ENCODE measurements at places on chromosomes 16 and 17.

DNA sequence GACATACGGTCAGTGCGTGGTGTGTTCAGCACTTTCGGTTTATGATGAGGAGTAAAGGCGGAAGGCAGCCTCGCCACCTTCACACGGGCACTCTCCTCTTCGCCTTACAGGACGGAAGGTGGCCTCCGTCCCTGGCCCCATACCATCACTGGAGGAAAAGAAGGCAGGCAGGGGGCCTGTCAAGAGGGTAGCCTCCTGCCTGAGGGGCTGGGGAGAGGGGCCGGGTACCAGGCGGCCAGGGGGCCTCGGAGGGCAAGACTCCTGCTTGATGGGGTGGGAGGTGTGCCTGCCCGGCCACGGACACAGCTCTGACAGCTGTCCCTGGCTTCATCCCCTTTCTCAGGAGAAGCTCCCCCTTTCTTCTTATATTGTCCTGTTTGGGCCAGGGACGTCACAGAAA is 15.6 kb upstream of the SLC38A8 start:
- DNase-seq = no peak

DNA sequence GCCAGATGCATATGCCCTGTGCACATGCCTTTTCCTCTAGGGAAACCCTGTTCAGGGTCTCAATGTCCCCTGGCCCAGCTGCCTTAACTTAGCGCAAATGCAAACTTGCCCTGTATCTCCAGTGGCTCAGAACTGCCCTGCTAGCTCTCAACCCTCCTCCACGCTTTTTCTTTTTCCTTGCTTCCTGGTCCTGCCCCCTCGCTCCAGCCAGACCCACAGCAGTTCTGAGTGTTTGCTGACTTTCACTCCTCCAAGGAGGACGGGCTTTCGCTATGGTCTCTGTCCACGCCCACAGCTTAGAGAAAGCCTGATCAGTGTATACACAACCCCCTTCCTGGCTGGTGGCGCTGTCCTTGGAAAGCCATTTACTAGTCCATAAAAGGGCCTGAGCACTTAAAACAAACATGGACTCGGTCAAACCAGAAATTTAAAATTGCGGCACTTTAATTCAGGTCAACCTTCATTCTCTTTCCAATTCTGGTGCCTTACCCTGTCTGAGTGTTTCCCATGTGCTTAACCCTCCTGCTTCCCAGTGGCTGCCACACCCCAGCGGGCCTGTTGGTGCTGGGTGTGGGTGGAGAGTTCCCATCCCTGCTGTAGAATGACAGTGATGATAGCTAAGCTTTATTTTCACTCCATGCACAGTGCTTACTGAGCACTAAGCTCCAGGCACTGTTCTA is 15.6 kb upstream of the TMEM98 start:
- DNase-seq = no peak

DNA sequence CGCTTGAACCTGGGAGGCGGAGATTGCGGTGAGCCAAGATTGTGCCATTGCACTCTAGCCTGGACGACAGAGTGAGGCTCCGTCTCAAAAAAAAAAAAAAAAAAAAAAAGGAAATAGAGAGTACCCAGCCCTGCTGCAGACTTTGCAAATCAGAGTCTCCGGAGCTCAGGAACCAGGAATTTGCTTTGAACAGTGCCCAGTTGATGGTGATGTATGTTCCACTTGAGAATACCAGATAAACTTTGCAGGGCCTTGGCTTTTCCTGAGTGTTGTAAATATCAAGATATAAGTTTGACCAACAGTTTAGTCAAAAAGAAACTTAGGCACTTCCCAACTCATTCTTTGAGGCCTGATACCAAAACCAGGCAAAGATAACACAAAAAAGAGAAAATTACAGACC is 30.6 kb upstream of the MAP3K14 start:
- DNase-seq = no peak

DNA sequence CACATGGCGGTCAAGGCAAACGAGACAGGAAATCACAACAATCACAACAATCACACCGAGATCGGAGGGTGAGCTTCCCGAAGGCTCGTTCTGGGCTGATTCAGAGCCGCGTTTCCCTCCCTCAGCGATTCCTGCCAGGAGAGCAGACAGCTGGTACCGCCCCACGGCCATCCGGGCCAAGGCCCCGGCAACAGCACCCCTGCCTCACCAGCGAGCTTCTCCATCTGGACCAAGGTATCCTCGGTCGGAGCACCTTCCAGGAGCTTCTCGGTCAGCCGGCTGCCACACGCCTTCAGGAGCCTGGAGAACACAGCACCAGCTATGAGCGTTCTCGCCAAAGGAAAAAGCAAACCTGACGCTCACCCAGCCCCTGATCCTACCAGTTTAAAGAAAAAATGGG is 15.2 kb upstream of the PLD6 start:
- no peak for DNase-seq

DNA sequence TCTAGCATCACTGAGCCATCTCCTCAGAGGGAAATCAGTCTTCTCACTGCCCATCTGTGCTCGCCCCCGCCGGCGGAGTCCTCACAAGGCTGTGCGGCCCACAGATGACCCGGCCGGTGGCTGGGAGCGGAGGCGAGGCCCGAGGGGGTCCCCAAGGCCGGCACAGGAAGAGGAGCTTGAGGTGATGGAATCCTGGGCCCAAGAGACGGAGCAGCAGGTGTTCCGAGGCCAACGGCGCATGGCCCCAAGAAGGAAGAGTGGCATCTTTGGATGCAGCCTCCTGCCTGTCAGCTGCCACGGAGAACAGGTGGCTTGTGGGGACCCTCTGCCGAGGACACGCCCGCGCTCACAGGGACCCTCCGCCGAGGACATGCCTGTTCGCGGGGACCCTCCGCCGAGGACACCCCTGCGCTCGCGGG is 72.7 kb upstream of the GNG13 start:
- no peak for DNase-seq

DNA sequence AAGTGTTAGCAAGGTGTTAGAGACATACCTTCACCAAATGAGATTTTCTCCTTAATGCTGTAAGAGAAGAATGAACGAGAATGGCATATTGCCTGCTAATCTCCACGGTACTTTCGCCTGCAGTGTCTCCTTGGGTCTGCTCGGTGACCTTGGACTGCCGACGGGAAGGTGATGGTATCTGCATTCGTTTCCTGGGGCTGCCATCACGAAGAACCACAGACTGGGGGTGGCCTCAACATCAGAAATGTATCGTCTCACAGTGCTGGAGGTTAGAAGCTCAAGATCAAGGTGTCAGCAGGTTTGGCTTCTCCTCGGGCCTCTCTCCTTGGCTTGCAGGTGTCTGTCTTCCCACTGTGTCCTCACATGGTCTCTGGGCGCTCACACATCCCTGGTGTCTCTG is 86.3 kb upstream of the TNRC6C start:
- no peak for DNase-seq

- DNase-seq = no peak
These were observed 64.0 kb downstream of the MRM1 start for GRCh38 chr17:36665417-36665816.

DNA sequence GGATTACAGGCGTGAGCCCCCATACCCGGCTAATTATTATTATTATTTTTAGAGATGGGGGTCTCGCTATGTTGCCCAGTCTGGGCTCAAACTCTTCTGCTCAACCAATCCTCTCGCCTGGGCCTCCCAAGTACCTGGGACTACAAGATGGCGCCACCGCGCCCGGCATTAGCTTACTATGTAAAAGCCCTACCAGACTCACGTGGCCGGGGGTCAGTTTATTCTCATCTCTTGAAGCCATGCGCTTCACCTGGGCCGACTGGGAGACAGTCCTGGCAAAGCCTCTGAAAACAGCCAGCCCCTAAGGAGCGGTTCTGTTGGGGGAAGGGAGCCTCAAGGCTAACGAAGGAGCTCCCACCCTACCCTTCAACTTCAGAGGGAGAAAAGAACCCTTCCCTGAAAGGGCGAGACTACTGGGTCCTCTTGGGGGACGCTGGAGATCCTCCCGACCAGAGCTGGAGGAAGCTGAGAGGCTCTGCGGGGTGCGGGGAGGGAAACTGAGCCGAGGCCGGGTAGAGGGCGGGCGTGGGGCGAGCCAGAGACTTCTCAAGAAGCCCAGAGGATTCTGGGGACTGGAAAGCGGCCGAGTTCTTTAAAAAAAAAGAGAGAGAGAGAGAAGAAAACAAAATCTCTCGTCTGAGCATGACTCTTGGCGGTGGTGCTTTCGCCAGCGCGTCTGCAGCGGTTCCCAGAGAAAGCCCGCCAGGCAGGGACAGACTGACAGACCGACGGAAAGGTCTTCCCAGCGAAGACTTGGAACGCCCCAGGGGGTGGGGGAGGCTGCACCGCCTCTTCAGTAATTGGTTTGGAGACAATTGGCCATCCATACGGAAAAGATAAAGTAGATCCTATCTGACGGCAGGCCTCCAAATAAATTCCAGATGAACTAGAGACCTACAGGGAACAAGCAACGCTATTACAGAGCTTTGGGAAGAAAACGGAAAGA is 5.6 kb upstream of the TUBG2 start:
- DNase-seq = no peak

- no peak for DNase-seq
These were observed 357.6 kb downstream of the UTP18 start for GRCh38 chr17:51617986-51618385.

GRCh38 chr17:28524476-28525424 is 18.6 kb downstream of the FOXN1 start:
- DNase-seq = no peak

DNA sequence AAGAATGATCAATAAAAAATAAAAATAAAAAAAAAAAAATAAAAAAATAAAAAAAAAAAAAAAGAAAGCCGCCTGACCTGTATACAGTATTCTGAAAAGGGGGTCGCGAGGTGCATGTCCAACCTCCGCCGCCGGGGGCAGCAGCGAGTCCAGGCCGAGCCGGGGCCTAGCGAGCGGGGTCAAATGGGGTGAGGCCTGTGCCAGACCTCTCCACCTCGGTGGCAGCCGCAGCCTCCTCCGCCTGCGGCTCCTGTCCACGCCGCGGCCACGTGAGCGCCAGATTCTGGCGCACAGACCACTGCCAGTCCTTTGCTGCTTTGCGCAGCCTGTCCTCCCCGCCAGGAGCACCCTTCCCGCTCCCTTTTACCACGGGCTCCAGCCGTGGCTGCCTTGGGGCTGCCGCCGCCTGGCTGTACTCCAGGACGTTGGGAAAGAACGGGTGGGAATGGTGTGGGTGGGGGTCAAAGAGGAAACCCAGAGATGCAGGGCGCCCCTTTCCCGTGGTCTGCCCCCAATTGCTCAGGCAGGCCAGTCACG is 2.4 kb upstream of the BCKDK start:
- DNase-seq = peak; percentile 83

DNA sequence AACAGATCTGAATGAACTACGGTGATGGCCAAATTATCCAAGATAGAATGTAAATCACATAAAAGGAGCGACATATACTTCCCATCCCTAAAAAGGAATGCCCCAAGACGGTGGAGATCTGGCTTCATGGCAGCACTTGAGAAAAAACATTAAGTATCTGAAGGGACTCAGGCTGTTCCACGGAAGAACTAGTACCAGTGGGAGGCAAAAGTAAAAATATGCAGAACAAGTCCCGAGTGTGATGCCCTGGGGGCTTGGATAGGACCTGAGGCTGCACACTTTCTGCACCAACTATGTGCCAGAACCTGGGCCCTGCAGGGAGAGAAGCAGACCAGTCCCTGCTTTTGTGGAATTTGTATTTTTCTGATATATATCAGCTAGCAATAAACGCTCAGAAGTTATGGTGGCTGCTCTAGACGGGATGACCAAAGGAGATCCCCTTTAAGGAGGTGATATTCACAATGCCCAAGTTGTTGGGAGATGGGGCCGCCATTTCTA is 539 bp upstream of the CKLF start:
- no peak for DNase-seq

DNA sequence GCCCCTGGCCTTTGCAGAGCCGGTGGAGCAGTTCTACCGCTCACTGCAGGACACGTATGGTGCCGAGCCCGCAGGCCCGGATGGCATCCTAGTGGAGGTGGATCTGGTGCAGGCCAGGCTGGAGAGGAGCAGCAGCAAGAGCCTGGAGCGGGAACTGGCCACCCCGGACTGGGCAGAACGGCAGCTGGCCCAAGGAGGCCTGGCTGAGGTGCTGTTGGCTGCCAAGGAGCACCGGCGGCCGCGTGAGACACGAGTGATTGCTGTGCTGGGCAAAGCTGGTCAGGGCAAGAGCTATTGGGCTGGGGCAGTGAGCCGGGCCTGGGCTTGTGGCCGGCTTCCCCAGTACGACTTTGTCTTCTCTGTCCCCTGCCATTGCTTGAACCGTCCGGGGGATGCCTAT is 29.5 kb downstream of the CIITA start:
- no peak for DNase-seq

DNA sequence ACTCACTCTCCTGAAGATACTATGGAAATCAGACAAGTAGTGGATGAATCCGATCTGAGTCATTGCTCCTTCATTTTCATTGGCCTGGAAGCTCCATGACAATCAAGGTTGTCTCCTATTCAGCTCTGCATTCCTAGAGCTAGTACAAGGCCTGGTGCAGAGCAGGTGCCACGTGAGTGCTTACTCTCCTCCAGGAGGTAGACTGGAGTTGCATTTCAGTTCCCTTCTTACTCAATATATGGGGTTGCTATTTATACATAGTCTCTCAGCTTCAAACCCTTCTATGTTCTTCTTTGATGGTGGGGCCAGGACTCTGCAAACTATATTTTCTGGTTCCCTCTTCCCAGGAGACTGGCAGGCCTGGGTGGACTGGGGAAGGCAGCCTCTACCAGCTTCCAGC is 148.3 kb downstream of the ASIC2 start:
- no peak for DNase-seq

- no peak for DNase-seq
These were observed 184.9 kb downstream of the SEC14L1 start for GRCh38 chr17:77325577-77326075.

DNA sequence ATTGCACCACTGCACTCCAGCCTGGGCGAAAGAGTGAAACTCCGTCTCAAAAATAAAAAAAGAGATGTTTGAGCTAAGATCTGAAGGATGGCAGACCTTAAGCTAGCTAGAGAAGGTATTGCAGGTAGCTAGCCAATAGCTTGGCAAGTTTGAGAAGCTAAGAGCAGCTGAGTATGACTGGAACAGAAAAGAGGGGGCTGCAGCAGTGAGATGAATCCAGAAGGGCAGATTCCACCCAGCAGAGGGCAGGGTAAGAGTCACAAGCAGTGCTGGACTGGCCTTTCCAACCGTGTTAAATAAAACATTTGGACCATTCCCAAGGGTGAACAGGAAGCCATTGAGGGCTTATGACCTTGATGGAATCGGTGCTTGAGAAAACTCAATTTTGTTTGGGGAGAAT is 5.7 kb upstream of the PHAF1 start:
- no peak for DNase-seq

DNA sequence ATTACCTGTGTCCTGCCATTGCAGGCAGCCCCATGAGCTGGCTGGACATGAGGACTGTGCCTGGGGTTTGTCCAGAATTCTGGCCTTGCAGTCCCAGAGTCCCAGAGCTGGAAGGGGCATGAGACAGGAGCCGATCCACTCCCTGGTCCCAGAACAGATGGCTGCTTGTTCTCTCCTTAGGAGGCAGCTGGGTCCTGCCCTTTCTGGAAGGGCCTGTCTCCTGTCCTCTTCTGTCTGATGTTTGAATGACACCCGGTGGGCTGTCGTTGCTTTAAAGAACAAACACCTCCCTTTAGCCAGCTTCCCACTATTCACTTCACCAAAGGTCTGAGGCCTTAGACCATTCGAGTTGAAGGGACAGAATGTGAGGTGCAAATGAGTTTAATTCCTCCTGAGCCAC is 63.8 kb downstream of the RAP1GAP2 start:
- DNase-seq = no peak

GRCh38 chr17:36937959-36938565 is 787 bp downstream of the LHX1 start:
- DNase-seq = no peak

- DNase-seq = no peak
These were observed 160.7 kb downstream of the RGS9 start for GRCh38 chr17:65297916-65298315.

GRCh38 chr17:11986942-11987329 is 10.3 kb downstream of the ZNF18 start:
- no peak for DNase-seq

All from stimulated activated CD4-positive, alpha-beta T cell treated with anti-CD3 and anti-CD28 coated beads, Interleukin-2, amount 100 ng/mL, for 48 hours (primary cell).